ENCODE measurements at places on chromosomes 16 and 17. TPM values are rescaled to one million over a fixed set of nuclear protein-coding genes. Genes with fewer than 3 reads are reported as not detected.

The CES3 gene
- total RNA-seq, result 2.4 TPM

The PRRT2 gene
- 18.6 TPM for total RNA-seq

GRCh38 chr16:29906520-29907244 is 6.4 kb downstream of the ASPHD1 start:
- DNase-seq, result no peak

GRCh38 chr16:23670137-23670776 is 8.4 kb upstream of the PLK1 start:
- DNase-seq, result no peak

- no peak for DNase-seq
Observed at GRCh38 chr17:41535764-41536481, 7.8 kb upstream of the KRT19 start.

- DNase-seq, result peak; percentile 29
Observed at GRCh38 chr16:2881783-2882649, 999 bp upstream of the FLYWCH2 start.

- DNase-seq, result no peak
Observed at GRCh38 chr16:57087003-57087402, 5.4 kb upstream of the CPNE2 start.

- DNase-seq, result no peak
Observed at GRCh38 chr17:61404663-61404912, 4.9 kb downstream of the TBX2 start.
